ENCODE measurements at places on chromosomes 6 and 20. TPM values are rescaled to one million over a fixed set of nuclear protein-coding genes. Genes with fewer than 3 reads are reported as not detected.

DNA sequence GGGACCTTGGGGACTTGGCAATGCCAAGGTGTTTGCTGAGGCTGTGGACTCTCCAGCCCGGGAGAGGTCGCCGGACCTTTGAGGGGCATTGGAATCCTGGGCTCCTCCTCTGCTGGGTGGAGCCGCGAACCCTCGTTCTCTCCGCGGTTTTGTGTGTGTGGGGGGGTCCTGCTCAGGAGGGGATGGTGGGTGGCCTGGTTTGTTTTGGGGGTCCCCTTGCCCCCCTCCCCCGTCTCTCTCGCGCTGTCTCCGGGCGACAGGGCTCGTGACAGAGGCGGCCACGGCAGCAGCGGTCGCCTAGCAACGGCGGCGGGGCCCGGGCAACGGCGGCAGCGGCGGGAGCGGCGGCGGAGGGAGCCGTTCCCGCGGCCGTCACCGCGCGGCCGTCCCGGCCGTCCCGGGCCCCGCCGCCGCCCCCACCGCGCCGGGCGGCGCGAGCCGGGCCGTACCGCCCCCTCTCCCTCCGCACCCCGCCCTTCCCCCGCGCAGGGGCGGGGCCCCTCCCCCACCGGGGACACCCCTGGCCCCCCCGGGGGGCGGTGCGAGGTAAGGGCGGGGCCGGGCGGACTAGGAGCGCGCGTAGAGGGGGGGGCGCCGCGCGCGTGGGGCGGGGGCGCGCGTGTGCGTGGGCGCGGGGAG lies 7.8 kb downstream of the SYNGAP1 start:
- peak; percentile 63 for DNase-seq

DNA sequence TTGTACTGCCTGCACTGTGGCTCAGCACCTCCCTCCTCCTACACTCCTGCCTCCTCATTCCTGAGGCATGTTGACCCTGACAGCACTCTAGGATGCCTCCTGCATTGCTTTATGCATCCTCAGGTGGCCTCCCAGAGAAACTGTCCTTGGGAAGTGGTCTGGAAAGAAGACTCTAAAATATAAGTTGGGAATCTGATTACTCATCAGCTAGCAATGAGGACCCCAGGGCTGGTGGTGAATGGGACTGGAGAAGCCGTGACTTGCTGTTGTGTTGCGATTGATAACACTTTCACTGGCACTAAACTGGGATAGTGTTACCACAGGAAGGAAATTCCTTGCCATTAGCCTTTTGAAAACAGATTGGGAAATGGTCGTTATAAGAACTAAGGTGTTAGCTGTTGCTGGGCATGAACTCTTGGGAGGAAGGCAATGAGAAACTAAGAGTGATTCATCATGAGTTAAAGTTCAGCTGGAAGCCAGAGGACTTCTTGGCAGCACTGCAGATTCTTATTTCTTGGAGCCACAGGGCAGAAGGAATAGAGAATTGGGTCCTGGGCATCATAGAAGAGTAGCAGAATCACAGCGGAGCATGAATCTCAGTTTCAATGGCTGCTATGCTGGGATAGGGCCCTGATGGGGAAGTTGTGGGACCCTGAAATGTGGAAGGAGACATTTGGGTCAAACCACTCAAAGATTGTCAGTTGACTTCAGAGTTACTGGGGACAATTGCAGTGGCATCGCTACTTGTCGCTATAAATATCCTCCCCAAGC lies 10.1 kb upstream of the SIRPD start:
- DNase-seq, result no peak

GRCh38 chr20:53586640-53587039 lies 7.0 kb downstream of the ZNF217 start:
- DNase-seq, result no peak

DNA sequence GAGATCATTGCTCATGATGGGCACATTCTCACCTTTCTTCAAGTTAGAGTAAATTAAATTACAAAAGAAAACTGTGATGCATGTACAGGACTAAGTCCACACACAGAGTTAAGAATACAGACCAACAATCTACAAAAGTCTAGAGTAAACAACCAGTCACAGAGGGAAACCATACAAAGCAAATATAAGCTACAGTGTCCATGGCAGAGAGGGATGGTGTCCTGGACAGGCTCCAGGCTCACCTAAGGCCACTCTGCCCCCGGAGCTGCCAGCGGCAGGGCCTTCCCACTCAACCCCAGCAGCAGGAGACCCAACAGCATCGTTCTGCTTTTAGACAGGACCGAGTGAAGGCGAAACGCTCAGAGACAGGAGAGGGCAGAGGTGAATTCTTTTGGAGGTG lies 16.0 kb downstream of the PDE10A start:
- no peak for DNase-seq

DNA sequence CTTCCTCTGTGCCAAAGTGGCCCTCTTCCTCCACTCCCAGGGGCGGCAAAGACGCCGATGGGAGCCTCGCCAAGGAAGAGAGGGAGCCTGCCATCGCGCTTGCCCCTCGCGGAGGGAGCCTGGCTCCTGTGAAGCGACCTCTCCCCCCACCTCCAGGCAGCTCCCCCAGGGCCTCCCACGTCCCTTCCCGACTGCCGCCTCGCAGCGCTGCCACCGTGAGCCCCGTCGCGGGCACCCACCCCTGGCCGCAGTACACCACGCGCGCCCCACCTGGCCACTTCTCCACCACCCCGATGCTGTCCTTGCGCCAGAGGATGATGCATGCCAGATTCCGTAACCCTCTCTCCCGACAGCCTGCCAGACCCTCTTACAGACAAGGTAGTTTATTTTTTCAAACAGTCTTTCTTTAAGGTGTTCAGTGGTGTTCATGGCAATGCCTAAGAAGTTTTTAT lies 64.9 kb downstream of the FNDC1 start:
- no peak for DNase-seq

DNA sequence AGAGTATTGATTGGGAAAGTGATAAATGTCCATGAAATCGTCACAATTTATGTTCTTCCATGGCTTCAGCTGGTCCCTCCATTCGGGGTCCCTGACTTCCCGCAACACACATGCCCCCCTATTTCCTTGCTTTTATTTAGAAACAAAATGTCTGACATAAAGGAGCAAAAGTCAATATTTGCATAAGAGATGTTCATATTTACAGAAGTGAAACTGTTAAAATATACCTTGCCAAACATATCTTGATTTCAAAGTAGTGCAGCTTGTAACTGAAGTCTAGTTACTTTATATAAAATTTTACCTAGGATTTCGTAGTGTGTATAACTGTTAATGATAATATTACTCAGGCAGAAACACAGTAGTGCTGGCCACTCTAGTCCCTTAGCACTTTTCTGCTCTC lies 548.9 kb upstream of the ADGRB3 start:
- DNase-seq, result no peak

DNA sequence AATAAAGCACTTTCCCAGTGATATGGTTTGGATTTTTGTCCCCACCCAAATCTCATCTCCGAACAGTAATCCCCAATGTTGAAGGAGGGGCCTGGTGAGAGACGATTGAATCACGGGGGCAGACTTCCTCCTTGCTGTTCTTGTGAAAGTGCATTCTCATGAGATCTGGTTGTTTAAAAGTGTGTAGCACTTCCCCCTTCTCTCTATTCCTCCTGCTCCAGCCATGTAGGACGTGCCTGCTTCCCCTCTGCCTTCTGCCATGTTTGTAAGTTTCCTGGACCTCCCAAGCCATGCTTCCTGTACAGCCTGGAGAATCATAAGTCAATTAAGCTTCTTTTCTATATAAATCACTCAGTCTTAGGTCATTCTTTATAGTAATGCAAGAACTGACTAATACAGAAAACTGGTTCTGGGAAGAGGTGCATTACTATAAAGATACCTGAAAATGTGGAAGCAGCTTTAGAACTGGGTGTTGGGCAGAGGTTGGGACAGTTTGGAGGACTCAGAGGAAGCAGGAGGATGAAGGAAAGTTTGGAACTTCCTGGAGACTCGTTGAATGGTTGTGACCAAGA lies 7.4 kb downstream of the EPM2A start:
- DNase-seq, result no peak

DNA sequence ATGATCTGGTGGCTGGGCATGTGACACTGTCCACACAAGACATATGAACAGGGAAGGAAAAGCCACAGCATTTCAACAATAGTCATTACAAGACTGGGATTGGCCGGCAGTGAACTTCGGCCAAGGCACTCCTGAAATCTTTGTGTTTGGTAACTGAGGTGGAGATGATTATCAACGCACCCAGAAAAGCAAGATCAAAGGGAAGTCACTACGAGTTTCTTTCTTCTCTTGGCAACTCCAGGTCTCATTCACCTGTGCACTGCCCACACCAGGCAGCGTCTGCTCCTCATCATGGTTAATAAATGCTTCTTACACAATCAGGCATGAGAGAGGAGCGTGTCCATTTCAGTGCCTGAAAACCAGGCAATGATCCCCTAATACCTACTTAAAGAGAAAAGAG lies 20.5 kb upstream of the FOXC1 start:
- DNase-seq, result no peak

GRCh38 chr20:34251619-34252018 lies 10.4 kb downstream of the ASIP start:
- no peak for DNase-seq

COL12A1 gene
- 12.2 TPM for total RNA-seq

CBLN4 gene
- not detected for total RNA-seq

ALDH8A1 gene
- total RNA-seq, result 0.08 TPM

TULP1 gene
- total RNA-seq, result not detected

ZNF292 gene
- total RNA-seq, result 28.2 TPM

LAMA2 gene
- 185 TPM for total RNA-seq

KIAA1755 gene
- total RNA-seq, result 7.1 TPM

HLA-F gene
- 29.4 TPM for total RNA-seq

SLCO4A1 gene
- 12.7 TPM for total RNA-seq

RNF182 gene
- total RNA-seq, result not detected

Measured in left ventricle myocardium inferior (tissue), 1 donor.